NCI-H1048 (cell line): ENCODE measurements at places on chromosomes 12 and 14.

DNA sequence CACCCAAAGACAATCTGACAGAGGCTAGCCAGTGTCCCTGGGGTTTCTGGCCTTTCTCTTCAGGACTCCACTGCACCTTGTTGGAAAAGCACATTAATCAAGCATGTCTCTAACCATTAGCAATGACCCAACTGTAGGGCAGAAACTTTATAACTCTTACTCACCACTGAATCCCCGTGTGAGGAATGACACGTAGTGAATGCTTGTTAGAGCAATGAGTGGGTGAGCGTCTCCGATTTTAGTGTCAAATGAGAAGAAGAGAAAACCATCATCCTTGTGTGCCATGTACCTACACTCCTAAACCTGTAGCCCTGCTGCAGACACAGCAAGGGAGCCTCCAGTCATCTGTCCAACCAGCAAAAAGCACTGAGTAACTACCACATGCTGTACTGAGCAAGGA is 56.5 kb upstream of the GPR68 start:
- no peak for DNase-seq

GRCh38 chr14:65132855-65133254 is 30.5 kb upstream of the MAX start:
- DNase-seq: no peak

DNA sequence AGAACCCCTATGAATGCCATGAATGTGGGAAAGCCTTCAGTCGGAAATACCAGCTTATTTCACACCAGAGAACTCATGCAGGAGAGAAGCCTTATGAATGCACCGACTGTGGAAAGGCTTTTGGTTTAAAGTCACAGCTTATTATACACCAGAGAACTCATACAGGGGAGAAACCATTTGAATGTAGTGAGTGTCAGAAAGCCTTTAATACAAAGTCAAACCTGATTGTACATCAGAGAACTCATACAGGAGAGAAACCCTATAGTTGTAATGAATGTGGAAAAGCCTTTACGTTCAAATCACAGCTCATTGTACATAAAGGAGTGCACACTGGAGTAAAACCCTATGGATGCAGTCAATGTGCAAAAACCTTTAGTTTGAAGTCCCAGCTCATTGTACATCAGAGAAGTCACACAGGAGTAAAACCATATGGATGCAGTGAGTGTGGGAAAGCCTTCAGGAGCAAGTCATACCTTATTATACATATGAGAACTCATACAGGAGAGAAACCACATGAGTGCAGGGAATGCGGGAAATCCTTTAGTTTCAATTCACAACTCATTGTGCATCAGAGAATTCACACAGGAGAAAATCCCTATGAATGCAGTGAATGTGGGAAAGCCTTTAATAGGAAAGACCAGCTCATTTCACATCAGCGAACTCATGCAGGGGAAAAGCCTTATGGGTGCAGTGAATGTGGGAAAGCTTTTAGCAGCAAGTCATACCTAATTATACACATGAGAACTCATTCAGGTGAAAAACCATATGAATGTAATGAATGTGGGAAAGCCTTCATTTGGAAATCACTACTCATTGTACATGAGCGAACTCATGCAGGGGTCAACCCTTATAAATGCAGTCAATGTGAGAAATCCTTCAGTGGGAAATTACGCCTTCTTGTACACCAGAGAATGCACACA is 22.3 kb downstream of the ZNF268 start:
- no peak for DNase-seq

- DNase-seq: no peak
Measured at GRCh38 chr12:103771466-103771865, 69.6 kb downstream of the NT5DC3 start.

DNA sequence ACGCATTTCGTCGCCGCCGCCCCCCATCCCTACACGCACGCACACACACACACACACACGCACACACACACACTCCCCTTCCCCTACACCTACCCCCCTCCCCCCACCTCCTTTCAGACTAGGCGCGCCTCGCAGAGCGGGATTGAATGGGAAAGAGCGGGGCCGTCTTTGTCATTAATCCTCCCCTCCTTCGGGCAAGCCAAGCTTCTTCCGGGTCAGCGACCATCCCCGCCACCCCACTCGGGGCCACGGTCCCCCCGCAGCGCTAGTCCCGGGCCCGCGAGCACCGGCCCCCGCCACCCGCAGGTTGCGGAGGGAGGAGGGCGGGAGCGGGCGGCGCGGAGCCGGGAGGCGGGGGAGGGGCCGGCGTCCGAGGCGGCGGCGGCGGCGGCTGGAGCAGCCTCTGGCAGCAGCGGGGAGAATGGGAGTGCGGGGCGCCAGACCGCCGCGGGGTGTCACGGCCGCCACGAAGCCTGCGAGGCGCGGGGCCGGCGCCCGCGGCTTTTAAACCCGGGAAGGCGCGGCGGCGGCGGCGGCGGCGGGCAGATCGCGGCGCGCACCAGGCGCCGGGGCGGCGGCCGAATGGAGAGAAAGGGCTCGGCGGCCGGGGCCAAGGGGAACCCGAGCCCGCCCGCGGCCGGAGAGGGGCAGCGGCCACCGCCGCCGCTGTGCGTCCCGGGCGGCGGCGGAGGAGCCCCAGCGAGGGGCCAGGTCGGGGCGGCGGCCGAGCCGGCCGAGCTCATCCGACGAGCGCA is at the start of gene TTC9:
TTC9 (plus strand) TSS at position 369 of the 755 bp plus-strand sequence; CDS start at position 583, 214 bp downstream.
- DNase-seq: no peak

GRCh38 chr12:56596815-56597214 is 33.3 kb downstream of the BAZ2A start:
- DNase-seq: no peak

GRCh38 chr14:101757064-101757838 is 4.3 kb upstream of the PPP2R5C start:
- DNase-seq: no peak

DNA sequence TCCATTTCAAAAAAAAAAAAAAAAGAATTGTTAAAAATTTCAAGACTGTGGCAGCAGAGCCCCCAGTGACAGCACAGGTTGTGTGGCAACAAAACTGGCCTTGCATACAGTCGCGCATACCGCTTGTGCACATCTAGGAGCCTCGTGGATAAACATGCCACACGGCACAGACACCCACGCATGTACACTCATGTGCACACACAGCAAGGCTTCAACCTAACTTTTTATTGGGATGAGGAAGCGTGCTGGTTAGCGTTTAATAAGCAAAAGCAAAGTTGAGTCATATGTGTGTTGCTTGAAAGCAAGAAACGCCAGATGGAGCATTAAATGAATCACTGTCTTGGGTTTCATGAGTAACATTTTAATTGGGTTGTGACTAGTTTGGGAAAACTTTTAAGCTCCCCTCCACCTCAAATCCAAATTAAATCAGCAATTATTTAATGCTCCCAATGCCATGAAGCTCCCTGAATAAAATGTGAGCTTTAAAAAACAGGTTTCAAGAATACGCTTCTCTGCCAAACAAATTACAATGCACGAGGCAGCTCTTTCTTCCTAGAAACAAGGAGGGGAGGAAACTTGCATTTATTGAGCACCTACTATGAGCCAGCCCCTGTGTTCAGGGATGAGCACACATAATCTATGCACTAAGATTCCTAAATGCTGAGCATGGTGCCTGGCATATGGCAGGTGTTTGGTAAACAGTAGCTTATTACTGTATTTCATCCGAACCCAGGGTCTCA is 35.7 kb upstream of the EML1 start:
- no peak for DNase-seq

GRCh38 chr14:24315243-24315806 is 4.0 kb downstream of the LTB4R start:
- no peak for DNase-seq

- no peak for DNase-seq
Measured at GRCh38 chr12:71552728-71553501, 110.7 kb downstream of the ZFC3H1 start.

DNA sequence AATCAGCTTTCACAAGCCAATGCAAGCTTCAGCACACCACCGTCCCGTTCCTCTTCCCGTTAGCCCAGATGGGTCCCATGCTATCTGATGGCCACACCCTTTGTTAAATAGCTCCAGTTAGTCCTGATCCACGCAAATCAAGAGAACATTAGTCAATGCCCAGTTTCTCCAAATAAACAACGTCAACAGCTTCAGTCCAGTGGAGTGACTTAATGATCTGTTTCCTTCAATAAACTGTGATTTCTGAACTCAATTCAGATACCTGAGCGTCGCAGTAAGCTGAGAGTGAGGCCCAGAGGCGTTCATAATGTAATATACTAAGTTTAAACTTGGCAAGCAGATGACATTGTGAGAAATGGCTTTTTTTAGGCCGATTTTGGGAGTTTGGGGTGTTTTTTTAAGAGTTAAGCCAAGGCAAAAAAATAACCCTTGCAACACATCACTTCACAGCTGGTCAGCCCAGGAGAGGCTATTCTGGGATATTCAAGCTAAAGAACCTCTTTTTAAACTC is 112.3 kb downstream of the ZFP36L1 start:
- DNase-seq: no peak

- DNase-seq: no peak
Measured at GRCh38 chr12:106913456-106913855, 42.3 kb upstream of the TMEM263 start.

GRCh38 chr12:76820888-76821482 is 57.1 kb downstream of the ZDHHC17 start:
- no peak for DNase-seq

GRCh38 chr12:105443802-105444652 is 113.5 kb downstream of the C12orf75 start:
- no peak for DNase-seq

- DNase-seq: no peak
Measured at GRCh38 chr12:16880864-16881285, 274.9 kb upstream of the LMO3 start.

DNA sequence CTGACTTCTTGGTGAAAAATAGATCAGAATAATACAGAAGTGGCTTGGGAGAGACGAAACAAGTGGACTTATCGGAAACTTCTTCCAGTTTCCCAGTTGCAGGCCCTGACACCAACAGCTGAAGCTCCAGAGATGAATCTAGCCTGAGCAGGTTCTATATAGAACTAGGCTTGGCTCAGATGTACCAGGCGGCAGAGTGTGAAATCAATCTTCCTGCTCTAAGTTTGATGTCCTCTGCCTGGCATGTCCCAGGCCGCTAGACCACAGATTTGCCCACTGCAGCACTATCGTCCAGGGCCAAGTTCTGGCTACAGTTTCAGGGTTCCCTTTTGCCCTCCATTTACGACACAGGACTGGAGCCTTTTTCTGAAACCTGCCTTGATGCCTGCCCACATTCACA is 91.3 kb upstream of the PLEKHA5 start:
- no peak for DNase-seq

DNA sequence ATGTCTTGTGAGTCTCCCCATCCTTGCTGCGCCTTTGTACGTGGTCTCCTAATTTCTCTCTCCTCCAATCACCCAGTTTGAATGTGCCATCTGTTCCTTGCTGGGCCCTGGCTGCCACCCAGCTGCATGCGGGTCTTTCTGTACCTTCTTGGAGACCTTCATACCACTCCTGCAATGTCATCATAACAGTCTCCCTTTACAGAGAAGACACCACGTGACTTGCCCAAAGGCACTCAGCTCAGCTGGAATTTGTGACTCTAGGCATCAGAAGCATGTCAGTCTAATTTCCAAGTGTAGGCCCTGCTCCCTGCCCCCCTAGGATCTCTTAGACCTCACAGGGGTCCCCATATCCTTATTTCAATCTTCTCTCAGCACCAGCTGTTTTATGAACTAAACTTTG is 284.2 kb downstream of the TTC8 start:
- no peak for DNase-seq

GRCh38 chr12:120984351-120984898 is 6.1 kb downstream of the HNF1A start:
- DNase-seq: no peak

DNA sequence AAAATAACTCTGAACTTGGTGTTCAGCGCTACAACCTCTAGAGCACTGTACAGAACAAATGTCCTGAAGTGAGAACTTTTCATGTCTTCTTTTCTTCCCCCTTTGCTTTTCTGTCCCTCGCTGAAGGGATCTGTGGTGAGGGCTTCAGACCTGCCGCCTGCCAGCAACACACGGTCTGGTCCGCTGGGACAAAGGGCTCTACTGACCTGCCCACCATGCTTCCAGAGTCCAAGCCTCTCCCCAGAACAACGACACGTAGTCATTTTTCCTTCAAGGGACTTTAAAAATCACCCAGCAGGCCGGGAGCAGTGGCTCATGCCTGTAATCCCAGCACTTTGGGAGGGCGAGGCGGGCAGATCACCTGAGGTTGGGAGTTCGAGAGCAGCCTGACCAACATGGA is 140.4 kb downstream of the EFCAB11 start:
- DNase-seq: no peak

DNA sequence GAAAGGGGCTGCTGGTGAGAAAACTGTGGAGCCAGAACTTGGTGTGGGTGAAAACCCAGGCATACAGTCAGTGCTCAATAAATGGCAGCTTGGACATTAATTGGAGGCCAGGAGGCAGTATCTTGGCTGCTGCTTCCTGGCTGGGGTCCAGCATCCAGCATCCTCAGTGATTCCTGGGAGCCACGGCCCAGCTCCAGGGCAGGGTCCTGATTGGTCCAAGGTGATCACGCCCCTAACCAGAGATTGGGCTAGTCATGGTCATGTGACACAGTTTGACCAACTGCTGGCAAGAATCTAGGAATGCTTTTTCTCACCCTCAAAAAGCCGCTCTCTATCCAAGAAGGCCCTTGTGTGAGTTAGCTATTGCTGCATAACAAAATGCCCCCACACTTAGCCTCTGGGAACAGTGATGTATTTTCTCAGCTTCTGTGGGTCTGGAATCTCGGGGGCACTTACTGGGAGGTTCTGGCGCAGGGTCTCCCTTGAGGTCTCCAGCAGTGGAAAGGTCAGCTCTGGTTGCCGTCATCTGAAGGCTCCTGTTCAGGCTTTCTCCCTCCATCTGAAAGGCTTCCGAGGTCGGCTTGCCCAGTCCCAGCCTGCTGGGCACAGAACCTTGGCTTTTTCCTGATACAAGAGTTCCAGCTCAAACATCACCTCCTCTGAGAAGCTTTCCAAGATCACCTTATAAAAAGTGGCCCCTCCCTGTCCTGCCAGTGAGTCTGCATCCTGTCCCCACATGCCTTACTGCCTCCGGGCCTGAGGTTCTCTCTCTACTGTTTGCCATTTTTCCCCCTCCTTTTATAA is 119.2 kb upstream of the NCOR2 start:
- DNase-seq: no peak

- no peak for DNase-seq
Measured at GRCh38 chr14:98382662-98383061, 889.3 kb downstream of the BCL11B start.

GRCh38 chr14:85300107-85300506 is 229.8 kb upstream of the FLRT2 start:
- no peak for DNase-seq

- no peak for DNase-seq
Measured at GRCh38 chr14:21192875-21193535, 37.1 kb upstream of the OR5AU1 start.

GRCh38 chr12:22856178-22856577 is 231.2 kb downstream of the ETNK1 start:
- no peak for DNase-seq
